Epithelial cell of proximal tubule (primary cell): ENCODE measurements at places on chromosomes 13 and 19.

GRCh38 chr19:10535613-10536012 is 8.1 kb upstream of the ATG4D start:
- DNase-seq, result no peak

- DNase-seq, result no peak
These were observed at the start of gene ATP4B for GRCh38 chr13:113657851-113658741. ATP4B (minus strand) TSS chr13:113658198; CDS start chr13:113658144, 54 bp downstream.

- no peak for DNase-seq
These were observed 253.6 kb upstream of the MAB21L1 start for GRCh38 chr13:35729926-35730627.

DNA sequence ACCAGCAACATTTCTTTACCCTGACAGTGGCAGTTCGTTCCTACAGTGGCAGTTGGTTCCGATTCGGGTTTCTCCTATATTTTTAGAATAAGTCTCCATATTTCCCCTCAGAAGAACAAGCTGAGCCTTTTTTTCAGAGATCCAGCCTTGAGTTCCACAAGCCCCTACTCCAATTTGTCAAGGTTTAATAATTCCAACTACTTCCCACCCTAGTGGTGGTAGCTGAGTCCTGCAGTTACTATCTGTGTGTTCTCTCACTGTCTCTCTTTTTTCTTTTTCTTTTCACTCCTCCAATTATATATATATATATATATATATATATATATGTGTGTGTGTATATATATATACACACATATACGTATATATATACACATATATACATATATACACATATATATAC is 1347.3 kb downstream of the PCDH9 start:
- DNase-seq, result no peak

DNA sequence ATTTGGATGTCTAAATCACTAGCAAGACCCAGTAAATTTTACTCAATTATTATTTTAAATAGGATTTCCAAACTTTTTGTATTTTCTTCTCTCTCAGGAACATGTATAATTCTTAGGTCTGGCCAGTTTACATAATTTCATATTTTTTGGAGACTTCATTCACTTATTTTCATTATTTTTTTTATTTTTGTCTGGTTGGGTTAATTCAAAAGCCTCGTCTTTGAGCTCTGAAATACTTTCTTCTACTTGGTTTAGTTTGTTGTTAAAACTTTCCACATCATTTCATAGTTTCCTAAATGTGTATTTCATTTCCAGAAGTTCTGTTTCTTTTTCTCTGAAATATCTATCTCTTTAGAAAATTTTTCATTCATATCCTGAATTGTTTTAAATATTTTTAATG is 322.9 kb upstream of the SPRY2 start:
- DNase-seq, result no peak
